AG04450 (cell line): ENCODE measurements at places on chromosomes 4 and X.
A peak's percentile ranks its signal among the peaks of the same experiment; 100 is the strongest.

DNA sequence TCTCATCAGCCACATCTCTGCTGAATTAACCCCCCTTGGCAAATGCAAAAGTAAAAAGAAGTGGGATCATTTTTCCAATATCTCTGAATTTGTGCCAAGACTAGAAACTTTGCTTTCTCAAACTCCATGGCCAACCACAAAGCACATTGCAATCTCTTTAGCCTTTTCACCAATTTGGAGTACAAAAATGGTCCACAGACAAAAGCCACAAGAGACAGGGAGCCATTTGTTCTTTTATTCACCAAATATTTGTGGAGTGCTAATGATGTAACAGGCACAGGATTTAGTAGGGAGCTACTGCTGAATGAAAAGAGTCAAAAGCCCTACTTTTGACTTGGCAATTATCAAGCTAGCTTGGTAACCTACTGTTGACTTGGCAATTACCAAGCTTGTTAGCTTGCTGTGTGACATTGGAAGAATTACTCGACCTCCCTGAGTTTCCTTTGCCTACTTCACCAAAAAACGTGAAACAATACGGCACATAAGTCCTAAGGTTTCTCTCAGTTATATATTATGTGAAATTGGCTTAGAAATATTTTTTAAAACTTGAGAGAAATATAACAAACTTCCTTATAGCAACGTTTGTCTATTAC lies 97.1 kb upstream of the KLF3 start:
- DNase-seq = no peak

DNA sequence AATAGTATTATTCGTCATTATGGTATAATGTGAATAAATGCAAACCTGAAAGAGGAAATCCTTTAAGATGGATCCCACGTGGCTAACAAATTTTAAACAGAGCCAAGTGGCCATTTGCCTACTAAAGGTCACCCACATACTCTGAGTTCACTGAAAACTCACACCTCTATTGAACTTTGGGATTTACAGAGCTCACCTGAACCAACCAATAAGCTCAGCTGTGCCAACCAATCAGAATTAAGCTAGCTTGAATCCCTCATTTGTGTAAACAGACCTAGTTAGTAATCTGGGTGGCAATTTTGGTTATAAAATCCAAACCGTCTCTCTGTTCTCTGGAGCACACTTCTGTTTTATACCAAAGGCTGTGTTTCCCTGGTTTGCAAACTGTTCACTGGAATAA lies 5.4 kb upstream of the NUDT9 start:
- DNase-seq = no peak

GRCh38 chr4:161949946-161950725 lies 213.7 kb downstream of the FSTL5 start:
- DNase-seq = no peak

DNA sequence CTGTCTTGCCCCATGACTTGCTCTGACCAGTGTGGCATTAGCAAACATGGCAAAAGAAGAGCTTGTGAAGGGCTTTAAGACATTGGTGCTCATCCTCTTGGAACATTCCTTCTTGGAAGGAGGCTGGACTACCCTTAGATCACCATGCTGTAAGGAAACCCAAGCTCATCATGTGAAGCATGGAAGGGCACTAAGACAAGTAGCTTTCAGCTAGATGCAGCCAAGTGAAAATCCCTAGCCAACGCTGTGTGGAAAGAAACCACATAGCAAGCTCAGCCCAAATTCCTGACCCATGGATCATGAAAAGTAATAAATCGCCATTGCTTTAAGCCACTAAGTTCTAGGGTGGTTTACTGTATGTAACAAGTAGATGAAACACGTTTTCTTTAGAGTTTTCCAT lies 12.4 kb upstream of the PACRGL start:
- peak; percentile 33 for DNase-seq

- no peak for DNase-seq
Measured at GRCh38 chrX:133005616-133006015, 47.2 kb upstream of the HS6ST2 start.

DNA sequence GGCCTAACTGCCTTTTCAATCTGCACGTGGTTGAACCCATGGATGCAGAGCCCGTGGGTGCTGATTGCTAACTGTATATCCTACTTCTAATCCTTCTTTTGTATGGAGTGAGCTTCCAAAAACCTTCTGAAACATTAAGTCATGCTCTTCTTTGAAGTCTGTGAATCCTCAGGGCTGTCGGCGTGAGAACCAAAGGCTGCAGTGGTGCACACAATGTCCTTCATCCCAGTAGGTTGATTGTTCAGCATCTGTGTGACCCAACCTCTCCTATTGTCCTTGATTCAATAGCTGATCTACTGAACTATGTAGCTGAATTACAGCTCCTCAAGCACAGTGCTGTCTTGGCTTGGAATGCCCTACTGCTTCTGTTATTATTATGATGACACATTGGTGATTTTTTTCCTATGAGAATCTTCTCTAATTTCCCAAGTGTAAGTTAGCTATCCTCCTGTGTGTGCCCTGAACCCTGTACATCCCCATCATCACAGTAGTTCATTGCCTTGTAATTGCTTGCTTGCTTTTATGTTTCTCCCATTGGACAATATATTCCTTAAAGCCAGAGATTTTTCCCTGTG lies 294.6 kb downstream of the TRIML1 start:
- DNase-seq = no peak

DNA sequence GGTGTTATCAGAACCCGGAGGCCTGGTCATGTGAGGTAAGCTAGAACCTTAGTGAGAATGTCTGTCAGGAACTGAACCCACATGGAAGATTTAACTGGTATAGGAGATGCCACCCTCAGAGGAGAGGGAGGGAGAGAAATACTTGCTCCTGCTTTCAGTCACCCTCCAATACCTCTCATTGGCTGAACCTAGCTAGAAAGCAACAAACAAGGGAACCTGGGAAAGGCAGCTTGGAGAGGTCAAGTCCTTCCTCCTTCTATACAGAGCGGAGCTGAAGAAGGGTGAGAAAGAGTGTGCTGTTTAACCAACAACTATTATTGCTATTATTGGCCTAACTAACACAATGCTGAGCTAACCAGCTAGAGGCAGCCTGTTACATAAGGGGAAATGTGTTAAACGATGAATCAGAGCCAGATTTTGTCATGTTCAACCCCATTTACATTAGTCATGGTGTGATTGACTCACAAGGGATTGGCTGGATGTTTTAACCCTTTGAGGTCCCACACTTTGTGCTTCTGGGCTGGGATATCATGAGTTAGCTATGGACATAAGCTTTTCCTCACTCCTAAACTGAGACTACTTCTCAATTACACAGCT lies 96.5 kb upstream of the ESX1 start:
- DNase-seq = no peak
